ENCODE measurements at places on chromosomes 7 and 10. TPM values are rescaled to one million over a fixed set of nuclear protein-coding genes. Genes with fewer than 3 reads are reported as not detected.

DNA sequence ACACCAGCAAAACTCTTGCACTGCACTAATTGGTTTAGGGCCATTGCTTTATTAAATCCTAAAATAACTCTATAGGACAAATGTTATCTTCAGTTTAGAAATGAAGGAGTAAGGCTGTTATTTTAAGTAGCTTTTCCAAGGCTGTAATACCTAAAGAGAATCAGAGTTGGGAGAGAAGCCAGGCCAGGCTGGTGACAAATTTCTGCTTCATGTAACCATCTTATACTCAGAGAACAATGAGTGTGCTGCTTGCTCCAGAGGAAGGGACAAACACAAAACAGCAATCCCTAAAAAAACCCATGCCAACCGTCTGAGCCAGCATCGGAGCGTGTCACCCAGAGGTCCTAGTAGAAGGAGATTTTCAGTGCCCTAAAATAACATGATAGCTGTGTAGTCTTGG lies 49.7 kb upstream of the TARP start:
- DNase-seq = no peak

GRM3 gene
- total RNA-seq = not detected

DNA sequence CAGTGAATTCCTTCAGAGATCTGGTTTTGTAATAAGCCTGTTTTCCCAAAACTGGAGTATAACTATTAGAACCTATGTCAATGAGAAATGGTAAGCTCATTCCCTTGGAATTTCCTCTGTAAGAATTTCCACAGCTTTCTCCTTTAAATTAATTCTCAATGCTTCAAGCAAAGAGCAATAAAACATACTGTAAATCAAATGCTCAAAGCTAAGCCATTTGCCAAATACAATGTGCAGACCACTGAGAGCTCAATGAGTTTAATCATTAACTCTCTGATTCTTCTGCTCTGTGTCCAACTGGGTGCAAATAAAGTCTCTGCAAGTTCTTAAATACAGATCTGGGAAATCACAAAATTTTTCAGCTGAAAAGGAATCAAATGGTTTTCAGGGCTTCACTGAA lies 227.6 kb upstream of the IMMP2L start:
- no peak for DNase-seq

SEC31B gene
- total RNA-seq = 26.8 TPM

SLC13A1 gene
- not detected for total RNA-seq

XPNPEP1 gene
- 87.7 TPM for total RNA-seq

GRCh38 chr7:36658335-36659171 lies 65.7 kb downstream of the AOAH start:
- DNase-seq = no peak

DNA sequence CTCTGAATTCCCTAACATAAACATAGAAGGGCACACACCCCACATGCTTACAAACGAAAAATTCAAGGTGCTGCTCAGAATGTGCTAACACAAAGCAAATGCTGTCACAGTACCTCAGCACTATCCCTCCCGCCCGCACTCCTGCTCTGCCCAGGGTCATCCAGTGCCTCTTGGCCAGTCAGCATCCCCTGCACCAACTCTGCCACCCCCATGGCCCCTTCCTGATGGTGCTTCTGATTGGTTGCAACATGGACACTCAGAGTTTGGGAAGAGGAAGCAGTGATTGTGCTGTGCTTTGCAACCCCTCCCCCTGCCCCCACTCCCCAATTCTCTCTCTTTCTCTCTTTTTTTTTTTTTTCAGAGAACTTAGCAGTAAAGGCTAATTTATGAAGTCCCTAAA lies 13.8 kb upstream of the LEP start:
- no peak for DNase-seq

NEBL gene
- 13.7 TPM for total RNA-seq

- DNase-seq = no peak
Observed at GRCh38 chr7:128004623-128005022, 26.6 kb downstream of the LRRC4 start.

DNA sequence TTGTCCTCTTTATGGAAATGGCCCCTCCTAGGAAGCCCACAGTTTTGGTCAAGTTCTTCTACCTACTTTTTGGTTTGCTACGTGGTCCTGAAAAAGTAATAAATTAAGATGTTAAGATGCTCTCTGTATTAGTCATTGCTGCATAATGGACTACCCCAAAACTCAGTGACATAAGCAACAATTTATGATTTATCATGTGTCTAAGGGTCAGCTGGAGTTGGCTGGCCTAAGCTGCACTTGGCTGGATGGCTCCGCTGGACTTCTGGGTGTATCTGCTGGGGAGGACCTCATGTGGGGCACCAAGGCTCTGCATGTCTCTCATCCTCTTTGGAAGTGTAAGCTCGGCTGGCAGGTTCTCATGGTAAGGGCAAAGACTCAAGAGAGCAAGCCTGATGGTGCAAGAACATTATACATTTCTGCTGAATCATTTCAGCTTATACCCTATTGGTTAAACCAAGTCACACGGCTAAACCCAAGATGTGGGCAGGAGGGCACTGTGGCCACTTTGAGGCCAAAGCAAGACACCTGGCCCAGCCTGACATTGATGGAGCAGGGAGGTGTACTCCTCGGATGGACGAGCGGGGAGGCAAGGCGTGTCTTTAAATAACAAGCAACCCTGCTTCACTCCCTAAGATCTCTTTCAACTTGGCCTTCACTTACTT lies 47.7 kb downstream of the TBXAS1 start:
- no peak for DNase-seq

GRCh38 chr10:30437031-30437841 lies 3.3 kb downstream of the MAP3K8 start:
- no peak for DNase-seq

GRCh38 chr10:119896937-119897770 lies 4.6 kb downstream of the SEC23IP start:
- DNase-seq = no peak

GRCh38 chr10:31623466-31623865 lies 304.4 kb downstream of the ZEB1 start:
- DNase-seq = no peak

GRCh38 chr10:59857921-59858320 lies 48.4 kb downstream of the CCDC6 start:
- no peak for DNase-seq

DNA sequence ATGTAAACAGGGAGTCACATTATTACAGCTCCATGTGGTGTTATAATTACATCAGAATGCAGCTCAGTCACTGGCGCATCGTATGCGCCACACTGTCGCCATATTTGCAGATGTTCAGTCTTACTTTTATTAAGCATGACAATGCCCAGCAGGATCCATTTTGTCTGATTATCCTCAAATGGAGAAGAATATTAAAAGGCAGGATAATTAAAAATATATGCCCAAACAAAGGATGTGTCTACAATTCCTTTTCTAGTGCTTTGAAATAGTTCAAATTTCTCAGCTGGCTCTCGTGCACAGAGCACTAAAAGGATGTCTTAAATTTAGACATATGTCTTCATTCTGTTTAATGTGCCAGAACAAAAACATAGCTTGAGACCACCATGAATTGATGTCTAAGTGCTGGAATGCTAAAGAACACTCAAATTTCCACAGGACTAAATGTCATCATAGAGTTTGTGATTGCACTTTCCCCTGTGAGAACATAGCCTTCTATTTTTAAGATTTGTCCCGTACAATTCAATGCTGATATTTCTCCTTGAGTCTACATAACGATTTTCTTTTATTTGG lies 168.0 kb downstream of the DKK1 start:
- no peak for DNase-seq

HOXA9 gene
- total RNA-seq = 13.2 TPM

- DNase-seq = no peak
Observed at GRCh38 chr7:155878250-155878649, 66.0 kb upstream of the SHH start.

- DNase-seq = no peak
Observed at GRCh38 chr7:124275411-124275810, 242.5 kb upstream of the TMEM229A start.

GRCh38 chr10:44466236-44466635 lies 81.3 kb upstream of the CXCL12 start:
- DNase-seq = no peak

INTS1 gene
- total RNA-seq = 141 TPM

- DNase-seq = no peak
Observed at GRCh38 chr10:118139321-118139720, 92.6 kb upstream of the RAB11FIP2 start.

- DNase-seq = no peak
Observed at GRCh38 chr10:79358811-79359210, 11.5 kb downstream of the PPIF start.

IFIT1B gene
- total RNA-seq = not detected

GRCh38 chr10:97805949-97806348 lies 34.1 kb upstream of the SFRP5 start:
- no peak for DNase-seq

EEPD1 gene
- total RNA-seq = 20.1 TPM

DNA sequence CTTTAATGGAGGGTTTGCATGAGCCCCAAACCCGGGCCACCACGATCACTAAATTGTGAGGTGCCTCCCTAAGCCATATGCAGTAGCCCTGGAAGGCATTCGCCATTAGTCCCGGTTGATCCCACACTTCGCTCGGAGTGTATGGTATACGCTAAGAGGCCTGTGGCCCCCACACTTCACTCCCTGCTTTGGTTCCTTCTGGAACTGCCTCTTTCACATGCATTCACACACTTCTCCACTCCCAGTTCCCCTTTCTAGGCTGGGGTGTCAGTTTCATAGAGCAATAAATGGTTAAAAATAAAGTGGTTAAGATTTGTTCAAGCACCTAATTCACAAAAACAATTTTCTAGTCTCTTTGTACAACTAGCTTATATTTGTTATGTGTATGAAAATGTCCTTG lies 212.1 kb upstream of the KCND2 start:
- no peak for DNase-seq

GCK gene
- 1.5 TPM for total RNA-seq

DNA sequence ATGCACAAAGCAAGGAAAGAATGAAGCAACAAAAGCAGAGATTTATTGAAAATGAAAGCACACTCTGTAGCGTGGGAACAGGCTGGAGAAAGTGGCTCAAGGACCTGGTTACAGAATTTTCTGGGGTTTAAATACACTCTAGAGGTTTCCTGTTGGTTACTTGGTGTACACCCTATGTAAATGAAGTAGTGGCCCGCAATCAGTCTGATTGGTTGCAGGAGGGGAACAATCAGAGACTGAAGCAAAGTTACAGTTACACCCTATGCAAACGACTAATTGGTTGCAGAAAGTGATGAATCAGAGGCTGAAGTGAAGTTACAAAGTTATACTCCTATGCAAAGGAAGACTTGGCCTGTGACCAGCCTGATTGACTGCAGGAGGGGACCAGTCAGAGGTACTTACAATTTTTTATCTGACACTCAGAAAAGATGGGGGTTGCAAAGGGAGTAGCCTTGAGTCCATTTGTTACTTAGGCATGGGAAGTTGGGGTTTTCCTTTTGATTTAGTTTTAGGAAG lies 3.6 kb upstream of the MTPN start:
- DNase-seq = no peak

DNA sequence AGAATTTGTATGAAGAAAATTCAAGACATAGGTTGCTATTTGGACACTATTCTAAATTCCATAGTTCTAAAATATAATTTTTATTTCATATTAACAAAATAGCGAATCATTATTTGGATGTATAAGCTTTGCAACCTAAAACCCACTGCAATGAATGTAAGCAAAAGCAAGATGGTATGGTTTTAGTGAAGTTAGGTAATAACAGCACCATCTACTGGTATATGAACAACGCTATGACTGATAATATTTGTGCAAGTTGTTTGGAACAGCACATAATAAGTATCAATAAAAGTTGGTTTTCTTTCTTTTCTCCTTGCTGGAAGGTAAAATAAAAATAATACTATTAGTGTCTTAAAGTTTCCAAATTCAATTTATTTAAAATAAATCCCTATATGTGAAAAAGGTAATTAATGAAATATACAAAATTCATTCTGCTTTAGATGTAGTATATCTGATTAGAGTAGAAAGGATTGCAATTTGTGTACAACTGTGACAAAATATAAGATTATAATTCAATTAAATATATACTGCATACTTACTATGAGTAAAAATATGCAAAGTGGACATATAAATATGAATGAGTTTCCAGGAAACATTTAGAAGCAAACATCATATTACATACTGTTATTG lies 79.0 kb upstream of the LSM8 start:
- DNase-seq = no peak

TMEM225B gene
- 2.5 TPM for total RNA-seq

DNA sequence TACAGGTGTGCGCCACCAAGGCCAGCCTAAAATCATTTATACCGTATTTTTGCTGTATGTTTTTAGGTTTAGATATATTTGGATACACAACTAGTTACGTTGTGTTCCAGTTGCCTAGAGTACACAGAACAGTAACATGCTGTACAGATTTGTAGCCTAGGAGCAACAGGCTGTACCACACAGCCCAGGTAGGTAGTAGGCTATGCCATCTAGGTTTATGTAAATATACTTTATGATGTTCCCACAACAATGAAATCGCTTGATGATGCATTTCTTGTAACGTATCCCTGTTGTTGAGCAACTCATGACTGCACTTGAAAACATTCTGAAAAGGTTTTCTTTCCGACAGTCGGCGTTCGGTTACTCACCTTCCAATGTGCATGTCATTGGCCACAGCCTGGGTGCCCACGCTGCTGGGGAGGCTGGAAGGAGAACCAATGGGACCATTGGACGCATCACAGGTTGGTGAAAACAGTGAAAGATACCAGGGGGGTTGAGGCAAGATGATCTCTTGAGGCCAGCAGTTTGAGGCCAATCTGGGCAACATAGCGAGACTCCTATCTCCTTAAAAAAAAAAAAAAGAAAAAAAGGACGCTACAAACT lies 7.7 kb downstream of the PNLIP start:
- no peak for DNase-seq

CAMK1D gene
- total RNA-seq = 6.2 TPM

MYH16 gene
- total RNA-seq = not detected

DNA sequence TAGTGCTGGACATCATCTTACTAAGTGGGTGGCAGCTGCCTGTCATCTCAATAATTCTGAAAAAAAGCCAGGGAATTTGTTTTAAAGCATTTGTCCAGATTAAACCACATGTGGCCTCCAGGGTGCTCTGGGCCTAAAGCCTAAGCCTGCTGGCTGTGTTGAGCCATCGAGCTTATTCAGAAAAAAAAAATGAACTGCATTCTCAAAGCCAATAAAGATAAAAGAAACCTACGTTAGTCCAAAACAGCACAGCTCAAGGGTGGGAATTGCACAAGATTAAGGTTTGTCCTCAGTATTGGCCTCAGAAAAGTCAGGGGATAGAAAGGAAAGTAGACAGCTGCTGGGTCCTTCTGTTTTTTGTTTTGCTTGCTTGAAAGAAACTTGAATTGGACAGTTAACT lies 22.6 kb upstream of the PRTFDC1 start:
- no peak for DNase-seq

- no peak for DNase-seq
Observed at GRCh38 chr10:127374901-127375300, 174.2 kb upstream of the NPS start.

GRCh38 chr10:127151981-127152699 lies 44.3 kb downstream of the INSYN2A start:
- no peak for DNase-seq

GRCh38 chr7:2299131-2299829 lies 15.0 kb downstream of the SNX8 start:
- DNase-seq = no peak

- peak; percentile 29 for DNase-seq
Observed at GRCh38 chr10:126387931-126388911, at the start of gene ADAM12. ADAM12 (minus strand) TSS chr10:126388477; CDS start chr10:126388145, 332 bp downstream.

GRCh38 chr7:10156972-10157371 lies 816.7 kb upstream of the PHF14 start:
- DNase-seq = no peak

CSTF2T gene
- 23.8 TPM for total RNA-seq

All from mesothelial cell of epicardium (in vitro differentiated cells).